ENCODE measurements at places on chromosomes 1 and 21. TPM values are rescaled to one million over a fixed set of nuclear protein-coding genes. Genes with fewer than 3 reads are reported as not detected.

GRCh38 chr1:205584732-205585131, 47.1 kb downstream of the ELK4 start:
- no peak for DNase-seq

DNA sequence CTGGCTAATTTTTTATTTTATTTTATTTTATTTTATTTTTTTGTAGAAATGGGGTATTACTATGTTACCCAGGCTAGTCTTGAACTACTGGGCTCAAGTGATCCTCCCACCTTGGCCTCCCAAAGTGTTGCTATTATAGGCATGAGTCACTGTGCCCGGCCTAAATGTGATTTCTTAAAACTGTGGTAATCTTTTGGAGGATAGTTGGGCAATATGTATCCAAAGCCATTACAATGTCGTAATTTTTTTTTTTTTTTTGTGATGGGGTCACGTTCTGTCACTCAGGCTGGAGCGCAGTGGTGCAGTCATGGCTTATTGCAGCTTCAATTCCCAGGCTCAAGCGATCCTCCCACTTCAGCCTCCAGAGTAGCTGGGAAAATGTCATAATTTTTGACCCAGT, 14.2 kb downstream of the ETV3L start:
- no peak for DNase-seq

GRCh38 chr1:53071167-53071865, 9.3 kb downstream of the PODN start:
- peak; percentile 35 for DNase-seq

DNA sequence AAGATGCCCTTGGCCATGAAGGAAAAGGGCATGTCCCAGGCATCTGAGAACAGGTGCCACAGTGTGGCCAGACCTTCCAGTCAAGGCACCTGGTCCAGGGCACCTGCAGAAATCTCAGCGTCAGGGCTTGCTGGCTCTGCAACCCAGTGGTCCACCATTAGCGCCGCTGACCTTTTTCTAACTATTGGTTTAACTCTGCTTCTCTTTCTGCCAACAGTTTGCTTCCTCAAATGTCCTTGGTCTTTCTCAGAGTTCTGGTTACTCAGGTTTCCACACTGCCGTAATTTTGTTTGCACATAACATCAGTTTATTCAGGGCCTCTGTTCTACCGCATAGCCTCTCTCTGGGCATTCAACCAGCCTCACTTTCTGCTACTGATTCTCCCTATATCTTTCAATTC, 16.5 kb upstream of the FYB2 start:
- DNase-seq = no peak

- DNase-seq = no peak
These were observed 875.5 kb upstream of the ADGRL2 start for GRCh38 chr1:80925130-80925805.

GRCh38 chr1:6512245-6512907, 20.9 kb upstream of the PLEKHG5 start:
- no peak for DNase-seq

The TMEM81 gene
- total RNA-seq = 0.92 TPM

The CYP4A11 gene
- total RNA-seq = not detected

DNA sequence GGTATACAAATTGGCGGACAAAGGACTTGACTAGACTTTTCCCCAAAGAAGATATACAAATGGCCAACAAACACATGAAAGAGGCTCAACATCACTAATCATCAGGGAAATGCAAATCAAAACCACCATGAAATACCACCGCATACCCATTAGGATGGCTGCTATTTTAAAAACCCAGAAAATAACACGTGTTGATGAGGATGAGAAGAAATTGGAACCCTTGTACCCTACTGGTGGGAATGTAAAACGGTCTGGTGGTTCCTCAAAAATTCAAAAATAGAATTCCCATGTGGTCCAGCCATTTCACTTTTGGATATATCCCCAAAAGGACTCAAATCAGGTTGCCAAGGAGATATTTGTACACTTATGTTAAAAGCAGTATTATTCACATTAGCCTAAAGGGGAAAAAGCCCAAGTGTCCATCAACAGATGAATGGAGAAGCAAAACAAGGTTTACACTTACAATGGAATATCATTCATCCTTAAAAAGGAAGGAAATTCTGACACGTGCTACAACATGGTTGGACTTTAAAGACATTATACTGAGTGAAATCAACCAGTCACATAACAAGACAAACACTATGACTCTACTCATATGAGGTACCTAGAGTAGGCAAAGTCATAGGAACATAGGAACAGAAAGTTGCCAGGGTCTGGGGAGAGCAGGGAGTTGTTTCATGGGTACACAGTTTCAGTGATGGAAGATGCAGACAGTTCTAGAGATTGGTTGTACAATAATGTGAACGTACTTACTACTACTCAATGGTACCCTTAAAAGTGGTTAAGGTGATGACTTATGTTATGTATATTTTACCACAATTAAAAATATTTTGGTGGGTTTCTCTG, 17.0 kb downstream of the CD34 start:
- DNase-seq = no peak

DNA sequence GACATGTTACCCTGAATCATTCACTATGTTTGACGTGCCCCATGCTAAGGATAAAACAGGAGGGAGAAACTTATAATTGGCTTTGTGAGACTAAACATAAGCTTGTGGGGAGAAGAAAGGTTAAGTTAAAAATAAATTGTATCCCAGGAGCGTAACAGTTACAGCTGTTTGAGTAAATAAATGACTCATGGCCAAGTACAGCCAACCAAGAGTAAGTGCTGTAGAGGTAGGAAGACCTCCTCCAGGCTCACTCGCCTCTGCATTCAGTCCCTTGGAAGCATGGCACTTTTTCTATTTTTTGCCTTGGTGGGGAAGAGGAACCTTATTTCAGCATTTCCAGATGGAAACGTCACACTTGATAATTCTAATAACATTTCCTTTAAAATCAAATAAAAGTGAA, 116.5 kb downstream of the ZP4 start:
- no peak for DNase-seq

The CYYR1 gene
- 12.5 TPM for total RNA-seq

- DNase-seq = no peak
These were observed 5.8 kb downstream of the TINAGL1 start for GRCh38 chr1:31581821-31582810.

GRCh38 chr1:118154220-118154619, 30.8 kb downstream of the SPAG17 start:
- DNase-seq = no peak

DNA sequence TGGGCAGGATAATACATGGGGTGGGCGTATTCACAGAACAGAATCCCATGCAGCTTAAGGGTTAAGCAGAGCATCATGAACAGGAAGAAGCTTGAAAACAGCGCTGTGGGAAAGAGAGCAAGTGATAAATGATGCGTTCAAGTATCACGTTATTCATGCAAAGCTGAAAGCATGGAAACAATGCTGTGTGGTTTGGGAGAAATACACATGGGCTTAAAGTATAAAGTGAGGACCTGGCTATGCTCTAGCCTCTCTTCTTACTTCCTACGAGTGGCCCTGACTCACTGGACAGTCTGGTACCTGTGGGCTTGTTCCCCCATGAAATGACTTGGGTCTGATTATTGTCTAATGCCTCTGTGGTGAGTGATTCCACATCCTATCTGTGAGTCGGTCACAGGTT, 25.7 kb downstream of the TMPRSS2 start:
- no peak for DNase-seq

The CFHR3 gene
- 0.23 TPM for total RNA-seq

- DNase-seq = no peak
These were observed 5.2 kb downstream of the PPFIA4 start for GRCh38 chr1:203031467-203031866.

DNA sequence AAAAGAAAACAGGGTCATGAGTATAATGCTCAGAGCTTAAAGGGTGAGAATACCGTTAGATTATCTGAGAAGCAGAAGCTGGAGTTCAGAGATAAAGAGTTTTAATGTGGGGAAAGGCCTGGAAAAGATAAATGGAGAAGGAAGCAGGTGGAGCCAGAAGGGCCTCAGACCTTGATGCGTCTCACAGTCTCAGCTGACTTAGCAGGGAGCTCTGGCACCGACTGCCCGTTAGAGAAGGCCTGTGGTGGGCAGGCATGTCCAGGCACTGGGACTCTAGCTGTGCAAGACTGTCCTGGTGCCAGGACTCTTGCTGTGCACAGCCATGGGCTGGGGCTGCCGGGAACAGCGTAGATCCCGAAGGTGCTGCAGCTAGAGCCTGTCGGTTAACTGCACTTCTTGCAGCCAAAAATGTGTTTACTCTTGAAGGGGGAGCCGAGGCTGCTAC, 3.8 kb upstream of the SLAMF9 start:
- no peak for DNase-seq

- no peak for DNase-seq
These were observed 234.1 kb downstream of the ADGRL2 start for GRCh38 chr1:82034812-82035211.

DNA sequence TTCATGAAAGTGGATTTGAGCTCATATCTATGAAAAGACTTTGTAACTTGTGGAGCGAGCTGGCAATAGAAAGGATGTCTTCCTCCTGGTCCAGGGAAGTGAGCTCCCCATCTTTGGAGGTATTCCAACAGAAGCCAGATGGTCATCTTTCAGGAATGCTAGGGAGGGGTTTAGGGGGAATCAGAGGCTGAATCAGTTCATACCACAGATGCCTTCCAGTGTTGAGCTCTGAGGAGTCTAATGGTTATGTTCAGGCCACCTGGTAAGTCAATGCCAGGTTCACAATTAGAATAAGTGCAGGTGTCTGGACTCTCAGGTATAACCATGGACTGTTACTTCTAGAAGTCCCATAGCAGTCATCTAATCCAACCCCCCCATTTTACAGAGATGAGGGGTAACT, 119.1 kb downstream of the ACTL8 start:
- DNase-seq = no peak

The LENEP gene
- total RNA-seq = not detected

The SPRR2G gene
- not detected for total RNA-seq

GRCh38 chr1:55235722-55236121, 20.6 kb upstream of the USP24 start:
- DNase-seq = no peak

DNA sequence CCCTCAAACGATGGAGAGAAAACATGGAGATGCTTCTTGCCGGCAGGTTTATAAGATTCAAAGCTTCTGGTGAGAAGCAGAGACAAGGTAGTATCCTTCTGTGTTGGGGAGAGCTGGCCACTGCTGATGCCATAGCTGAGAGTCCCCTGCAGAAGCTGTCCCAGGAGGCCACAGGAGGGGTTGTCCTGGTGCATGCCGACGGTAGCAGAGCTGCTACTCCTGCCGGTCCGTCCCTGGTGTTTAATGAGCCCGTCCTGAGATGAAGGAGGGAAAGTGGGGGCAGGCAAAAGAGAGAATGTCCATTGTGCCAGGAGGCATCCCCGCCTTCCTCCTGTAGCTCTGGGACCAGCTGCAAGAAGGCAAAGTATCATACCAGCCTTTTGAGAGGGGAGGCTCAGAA, 10.4 kb upstream of the C2CD2 start:
- DNase-seq = no peak

GRCh38 chr1:42046761-42047507, 106.3 kb upstream of the GUCA2B start:
- DNase-seq = no peak

GRCh38 chr1:225451840-225452515, 24.1 kb upstream of the LBR start:
- DNase-seq = no peak

GRCh38 chr1:186325239-186325638, 49.8 kb downstream of the TPR start:
- no peak for DNase-seq

GRCh38 chr21:43605320-43606215, 53.7 kb downstream of the HSF2BP start:
- DNase-seq = no peak

The MCL1 gene
- 145 TPM for total RNA-seq

The TOR1AIP2 gene
- 66.0 TPM for total RNA-seq

GRCh38 chr1:110680036-110680735, 5.4 kb upstream of the KCNA3 start:
- no peak for DNase-seq

DNA sequence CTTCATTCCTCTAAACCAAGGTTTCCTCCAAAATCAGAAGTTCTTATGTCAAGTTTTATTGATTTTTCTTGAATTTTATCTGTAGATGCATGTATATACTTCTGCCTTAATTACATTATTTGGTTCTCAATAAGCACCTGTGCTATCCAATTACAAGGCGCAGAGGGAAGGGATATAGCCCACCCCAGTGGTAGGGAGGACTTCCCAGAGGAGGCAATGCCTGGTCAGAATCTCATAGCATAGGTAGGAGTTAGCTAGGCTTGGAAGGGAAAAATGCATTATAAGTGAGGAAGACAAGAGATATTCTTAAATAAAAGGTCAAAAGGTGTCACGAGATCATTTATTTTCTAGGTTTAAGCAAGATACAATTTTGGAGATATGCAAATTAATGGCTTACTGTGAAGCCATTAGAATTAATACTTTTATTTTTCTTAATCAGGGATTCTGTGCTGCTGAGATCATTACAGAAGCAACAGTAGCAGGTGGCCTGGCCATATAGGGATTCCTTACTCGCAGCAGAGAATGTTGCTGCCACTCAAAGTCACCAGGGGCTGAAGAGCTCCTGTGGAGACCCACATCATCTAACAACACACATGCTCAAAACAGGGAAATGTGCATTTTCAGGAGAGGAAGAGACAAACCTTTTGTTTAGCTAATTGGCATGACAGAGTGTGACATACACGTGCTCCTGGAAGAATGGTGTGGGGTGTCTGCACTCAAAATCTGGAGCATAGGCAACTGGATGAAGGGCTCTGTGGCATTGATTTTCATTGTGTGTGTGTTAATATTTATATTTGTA, 178.3 kb downstream of the ATG4C start:
- no peak for DNase-seq

The OR2M3 gene
- total RNA-seq = not detected

DNA sequence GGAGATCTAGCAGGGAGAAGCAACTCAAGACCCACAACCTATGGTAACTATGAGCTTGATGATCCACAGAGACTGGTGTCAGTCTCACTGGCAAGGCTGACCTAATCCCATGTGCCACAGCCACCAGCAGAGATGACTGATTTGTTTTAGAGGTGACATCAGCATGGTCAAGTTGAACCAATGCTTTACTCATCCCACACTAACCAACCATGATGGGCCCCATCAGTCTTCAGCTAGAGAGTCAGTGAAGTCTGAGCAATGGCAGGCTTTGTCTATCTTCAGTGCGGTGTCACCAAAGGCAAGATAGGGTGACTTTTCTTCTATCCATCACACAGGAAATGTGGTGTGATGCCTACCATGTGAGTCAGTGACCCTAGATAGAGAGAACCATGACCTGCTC, 1470.7 kb downstream of the NCAM2 start:
- no peak for DNase-seq

- DNase-seq = no peak
These were observed 59.6 kb upstream of the ITPKB start for GRCh38 chr1:226798427-226799411.

DNA sequence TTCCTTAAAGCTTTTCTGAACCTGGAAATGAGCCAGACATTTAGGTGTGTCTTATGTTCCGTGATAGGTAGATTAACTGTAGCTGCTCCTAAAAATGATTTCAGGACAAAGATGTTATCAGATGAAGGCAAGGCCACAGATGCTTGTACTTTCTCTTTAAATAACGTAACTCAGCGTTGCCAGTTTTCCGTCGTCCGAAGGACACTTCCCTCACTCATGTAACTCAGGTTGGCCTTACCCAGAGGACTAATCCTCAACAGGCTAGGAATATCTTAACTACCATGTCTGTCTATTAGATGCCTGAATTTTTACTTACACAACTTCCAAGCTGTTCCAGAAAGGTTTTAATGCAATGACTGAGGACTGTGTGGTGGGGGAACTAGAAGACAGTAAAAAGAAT, 35.4 kb upstream of the FAM89A start:
- DNase-seq = no peak

Measured in ovary (tissue), 10 donors.